ENCODE measurements at places on chromosomes 1 and 21.
A peak's percentile ranks its signal among the peaks of the same experiment; 100 is the strongest.

DNA sequence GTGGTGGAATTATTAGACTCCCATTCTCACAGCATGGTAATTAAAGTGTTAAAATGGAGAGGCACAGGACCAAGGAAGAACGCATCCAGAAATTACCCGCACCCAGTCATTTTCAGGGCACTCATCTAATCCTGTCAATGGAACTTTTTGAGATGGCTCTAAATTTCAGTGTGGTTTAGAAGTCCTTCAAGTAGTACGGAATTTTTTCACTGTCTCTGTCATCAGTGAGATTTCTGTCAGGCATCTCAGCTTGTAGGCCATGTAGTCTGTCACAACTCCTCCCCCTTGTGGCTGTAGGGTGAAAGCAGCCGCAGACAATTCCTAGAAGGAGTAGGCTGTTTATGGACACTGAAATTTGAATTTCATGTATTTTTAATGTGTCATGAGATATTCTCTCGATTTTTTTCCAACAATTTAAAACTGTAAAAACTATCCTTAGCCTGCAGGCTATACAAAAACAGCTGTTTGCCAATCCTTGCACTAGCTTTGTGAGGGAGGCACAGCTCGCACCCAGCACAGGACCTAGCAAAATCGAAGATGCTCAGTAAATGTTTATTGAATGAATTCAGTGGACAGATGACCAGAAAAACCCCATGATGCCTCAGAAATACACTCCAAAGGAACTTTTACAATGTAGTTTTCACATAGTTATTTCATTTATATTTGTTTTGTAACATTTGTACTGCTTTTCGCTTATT, 6.6 kb upstream of the NUP133 start:
- DNase-seq, result peak; percentile 58

GRCh38 chr1:218433744-218434143, 88.6 kb downstream of the TGFB2 start:
- no peak for DNase-seq

DNA sequence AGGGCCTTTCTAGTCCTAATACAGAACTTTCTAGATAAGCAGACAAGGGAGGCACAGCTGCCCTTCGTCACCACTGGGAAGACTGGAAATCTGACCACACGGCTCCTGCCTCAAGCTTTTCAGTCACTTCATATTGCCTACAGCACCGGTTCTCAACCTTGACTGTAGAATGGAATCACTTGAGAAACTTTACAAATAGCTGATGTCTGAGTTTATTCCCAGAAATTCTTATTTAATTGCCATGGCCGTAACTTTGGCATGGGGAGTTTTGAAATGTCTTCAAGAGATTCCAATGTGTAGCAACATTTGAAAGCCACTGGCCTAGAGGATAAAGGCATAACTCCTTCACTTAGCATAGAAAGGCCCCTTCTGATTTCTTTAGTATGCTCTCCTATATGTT, 42.4 kb upstream of the STMN1 start:
- DNase-seq, result no peak

DNA sequence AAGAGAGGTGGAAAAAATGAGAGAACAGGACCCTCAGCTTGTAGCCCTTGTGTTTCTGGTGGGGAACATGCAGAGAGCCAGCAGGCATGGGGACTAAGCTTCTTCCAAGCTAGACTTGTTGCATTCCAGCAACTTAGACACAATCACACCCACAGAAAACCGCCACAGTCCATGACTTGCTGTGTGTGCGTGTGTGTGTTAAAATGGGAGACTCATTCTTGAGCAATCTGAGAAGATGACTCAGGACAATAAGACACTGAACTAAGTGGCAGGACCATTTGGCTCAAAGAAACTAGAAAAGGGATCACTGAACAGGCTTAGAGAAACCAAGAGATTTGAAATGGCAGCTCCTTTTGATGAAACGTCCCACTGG, 78.0 kb downstream of the HLX start:
- no peak for DNase-seq

DNA sequence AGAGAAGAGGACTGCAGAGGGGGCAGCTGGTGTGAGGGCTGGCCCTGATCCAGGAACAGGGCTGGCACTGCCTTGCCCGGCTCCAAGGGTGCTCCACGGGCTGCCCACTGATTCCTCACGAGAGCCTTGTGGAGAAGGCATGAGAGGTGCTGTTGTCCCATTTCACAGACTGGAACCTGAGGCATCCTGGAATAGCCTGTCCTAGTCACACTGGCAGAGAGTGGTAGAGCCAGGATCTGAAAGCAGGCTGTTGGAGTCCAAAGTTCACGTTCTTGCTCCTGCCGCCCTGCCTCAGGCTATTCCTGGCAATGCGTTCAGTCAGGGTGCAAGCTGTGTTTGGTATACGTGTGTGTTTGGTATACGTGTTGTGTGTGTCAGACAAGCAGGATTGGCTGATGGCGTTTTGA, 1.8 kb downstream of the RER1 start:
- no peak for DNase-seq

GRCh38 chr1:59915516-59915915, 11.1 kb downstream of the CYP2J2 start:
- DNase-seq, result no peak

- peak; percentile 59 for DNase-seq
Measured at GRCh38 chr1:108560874-108561459, 1.1 kb downstream of the EEIG2 start.

DNA sequence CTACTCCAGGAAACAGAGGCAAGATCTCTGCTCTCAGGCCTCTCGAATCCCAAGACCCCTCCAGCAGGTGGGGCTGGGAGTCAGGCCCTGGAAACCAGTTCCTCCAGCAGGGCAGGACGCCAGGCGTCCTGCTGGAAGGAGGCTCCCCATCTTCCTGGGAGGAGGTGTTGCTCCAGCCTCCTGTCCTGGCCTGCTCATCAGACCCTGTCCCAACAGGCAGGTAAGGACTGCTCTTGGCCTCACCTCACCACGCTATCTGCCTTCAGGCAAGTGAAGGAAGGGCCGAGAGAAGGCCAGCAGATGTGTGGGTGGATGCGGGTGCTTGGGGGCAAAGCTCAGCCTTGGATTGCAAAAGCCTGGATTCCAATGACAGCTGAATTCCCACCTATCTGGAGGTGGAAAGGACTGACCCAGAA, 82.9 kb downstream of the SSBP3 start:
- DNase-seq, result no peak

GRCh38 chr1:204647114-204647804, 38.3 kb downstream of the LRRN2 start:
- DNase-seq, result peak; percentile 35

DNA sequence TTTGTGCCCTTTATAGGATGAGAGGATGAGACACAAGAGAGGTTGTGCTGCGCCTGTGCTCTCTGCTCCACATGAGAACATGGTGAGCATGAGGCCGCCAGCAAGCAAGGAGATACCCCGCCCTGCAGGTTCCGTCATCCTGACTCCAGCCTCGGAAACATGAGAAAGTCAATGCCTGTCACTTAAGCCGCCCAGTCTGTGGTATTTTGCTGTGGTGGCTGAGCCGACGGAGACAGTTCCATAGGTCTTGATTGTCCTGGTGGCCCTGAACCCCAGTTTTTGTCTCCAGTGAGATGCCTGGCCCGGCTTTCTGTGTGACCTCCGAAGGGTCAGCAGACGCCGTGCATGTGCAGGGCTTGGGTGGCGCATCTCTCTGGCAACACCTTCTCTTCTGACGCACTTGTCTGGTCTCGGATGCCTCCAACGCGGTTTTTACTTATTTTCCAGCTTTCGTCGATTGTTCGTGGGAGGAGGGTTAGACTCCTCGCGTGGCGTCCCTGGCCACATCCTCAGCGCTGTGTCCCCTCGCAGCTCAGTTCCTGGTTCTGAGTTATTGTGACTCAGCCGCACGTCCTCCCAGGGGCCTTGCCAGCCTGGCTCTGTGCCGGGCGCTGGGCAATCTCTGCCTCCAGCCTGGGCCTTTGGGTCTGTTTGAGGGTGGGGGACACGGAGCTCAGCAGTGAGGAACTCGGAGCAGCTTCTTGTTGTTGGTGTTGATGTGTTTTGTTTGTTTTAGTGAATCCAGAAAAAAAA, 70.0 kb downstream of the FAAP20 start:
- DNase-seq, result no peak

DNA sequence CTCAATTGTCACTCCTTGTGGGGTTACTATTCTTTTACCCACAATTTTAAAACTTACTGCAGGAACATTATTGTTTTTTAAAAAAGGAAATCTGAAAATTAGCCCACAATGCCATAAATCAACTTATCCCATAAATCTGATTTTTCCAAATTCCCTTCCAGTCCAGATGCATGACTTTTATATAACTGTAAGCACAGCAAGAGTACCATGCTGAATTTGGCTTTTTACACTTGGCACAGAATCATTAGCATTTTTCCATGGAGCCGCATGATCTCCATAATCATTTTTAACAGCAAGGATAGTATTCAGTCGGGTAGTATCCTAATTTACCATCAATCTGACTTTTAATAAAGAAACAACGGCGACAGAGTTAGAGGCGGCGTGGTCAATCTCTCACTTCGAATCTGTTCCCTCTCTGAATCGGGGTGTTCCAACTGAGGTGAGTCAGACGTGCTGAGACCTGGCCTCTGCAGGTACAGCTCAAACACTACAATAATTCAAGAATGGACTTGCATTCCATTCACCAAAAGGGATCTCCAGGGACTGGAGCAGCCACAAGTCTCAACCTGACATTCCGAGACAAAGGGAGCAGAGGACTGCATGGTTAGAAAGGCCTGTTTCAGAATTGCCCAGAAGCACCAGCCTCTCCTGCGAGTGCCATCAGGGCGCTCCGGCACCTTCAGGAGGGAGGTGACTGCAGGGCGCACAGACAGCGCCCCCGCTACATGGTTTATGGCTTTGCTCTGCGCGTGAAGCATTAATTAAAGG, 48.9 kb downstream of the SLC66A1 start:
- no peak for DNase-seq

DNA sequence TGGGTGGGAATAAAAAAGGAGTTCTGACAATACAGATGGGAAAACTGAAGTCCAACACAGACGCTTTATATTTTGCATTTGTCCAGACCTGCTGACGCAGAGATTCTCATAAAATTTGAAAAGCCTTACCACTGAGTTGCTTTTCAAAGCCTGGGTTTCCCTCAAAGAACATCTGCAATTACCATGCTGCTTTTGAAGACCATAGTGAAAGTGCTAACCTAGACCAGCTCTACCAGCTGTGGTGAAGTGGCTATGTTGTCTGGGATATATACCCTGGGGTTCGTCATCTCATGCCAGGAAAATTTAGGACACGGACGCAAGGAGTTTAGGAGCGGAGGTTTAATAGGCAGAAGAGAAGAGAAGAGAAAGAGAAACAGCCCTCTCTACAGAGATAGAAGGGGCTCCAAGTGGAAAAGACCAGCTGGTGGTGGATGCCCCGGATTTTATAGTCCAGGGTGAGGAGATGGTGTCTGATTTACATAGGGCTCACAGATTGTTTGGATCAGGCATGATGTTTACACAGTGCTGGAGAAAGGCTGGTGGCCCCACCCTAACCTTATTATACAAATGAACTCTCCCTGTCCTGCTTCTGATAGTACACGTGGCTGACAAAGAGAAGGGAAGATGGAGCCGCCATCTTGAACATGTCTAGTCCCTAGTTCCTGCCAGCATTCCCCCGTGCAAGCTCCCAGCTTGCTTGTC, 73.8 kb downstream of the AK4 start:
- no peak for DNase-seq

DNA sequence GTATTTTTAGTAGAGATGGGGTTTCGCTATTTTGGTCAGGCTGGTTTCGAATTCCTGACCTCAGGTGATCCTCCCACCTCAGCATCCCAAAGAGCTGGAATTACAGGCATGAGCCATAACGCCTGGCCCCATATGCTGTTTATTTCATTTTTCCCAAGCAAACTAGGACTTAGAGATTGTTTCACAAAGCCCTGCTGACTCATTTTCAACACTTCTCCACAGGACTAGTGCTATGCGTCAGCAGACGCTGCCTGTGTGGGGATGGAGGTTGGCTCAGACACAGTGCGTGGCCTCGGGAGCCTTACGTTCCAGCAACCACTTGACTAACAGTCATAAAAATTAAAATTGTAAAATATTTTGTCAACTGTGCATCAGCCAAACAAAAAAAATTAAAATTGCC, 22.7 kb downstream of the PKNOX1 start:
- no peak for DNase-seq

DNA sequence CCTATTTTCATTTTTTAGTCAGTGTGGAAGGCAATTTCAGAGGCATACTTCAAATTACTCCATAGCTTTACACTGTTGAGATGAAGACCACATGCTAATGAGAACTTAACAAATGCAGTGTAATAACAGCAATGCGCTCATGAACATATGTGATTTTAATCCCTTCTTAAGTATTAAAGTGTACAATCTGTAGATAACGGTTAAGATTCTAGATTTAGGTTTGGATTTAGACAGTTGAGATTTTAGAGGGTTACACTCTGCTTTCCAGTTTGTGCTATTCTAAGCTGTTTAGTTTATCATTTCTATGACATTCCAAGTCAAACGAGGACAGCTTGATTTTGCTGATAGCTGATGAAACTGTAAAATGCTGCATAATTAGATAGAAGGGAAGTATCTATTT, 257.8 kb upstream of the CHRM3 start:
- no peak for DNase-seq

DNA sequence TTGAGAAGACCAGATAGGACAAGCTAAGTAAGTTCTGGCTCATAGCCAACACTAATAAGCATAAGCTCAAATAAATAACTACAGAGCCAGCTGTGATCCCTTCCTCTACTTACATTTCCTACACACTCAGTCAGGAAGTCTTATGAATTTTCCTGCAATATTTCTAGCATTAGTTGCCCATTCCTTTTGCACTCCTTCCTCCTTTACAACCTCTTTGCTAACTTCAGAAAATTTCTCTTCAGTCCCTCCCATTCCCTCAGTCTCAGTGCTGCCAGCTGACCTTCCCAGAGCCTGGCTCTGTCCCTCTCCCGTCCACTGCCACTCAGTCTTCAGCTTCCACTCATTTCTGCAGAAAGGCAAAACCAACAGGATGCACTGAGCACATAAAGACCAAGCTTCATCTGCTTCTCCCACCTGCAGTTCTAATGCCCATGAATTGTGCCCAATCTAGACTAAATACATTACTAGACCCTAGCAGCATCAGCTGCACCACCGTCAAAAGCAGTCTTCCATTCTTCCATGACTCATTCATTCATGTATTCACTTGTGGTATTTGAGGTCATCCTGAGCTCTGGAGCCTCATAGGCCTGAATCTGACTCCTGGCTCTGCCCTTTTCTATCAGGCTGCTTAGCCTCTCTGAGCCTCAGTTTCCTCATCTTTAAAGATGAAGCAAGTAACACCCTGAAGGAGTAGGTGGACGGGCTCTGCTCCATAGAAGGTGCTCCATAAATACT, 54.6 kb upstream of the SIPA1L2 start:
- DNase-seq, result no peak
